ENCODE measurements at places on chromosomes 12 and 14.

GRCh38 chr14:95413289-95414215 is 93.8 kb upstream of the CLMN start:
- DNase-seq, result no peak

- no peak for DNase-seq
Measured at GRCh38 chr12:80559766-80560165, 115.7 kb downstream of the PTPRQ start.

DNA sequence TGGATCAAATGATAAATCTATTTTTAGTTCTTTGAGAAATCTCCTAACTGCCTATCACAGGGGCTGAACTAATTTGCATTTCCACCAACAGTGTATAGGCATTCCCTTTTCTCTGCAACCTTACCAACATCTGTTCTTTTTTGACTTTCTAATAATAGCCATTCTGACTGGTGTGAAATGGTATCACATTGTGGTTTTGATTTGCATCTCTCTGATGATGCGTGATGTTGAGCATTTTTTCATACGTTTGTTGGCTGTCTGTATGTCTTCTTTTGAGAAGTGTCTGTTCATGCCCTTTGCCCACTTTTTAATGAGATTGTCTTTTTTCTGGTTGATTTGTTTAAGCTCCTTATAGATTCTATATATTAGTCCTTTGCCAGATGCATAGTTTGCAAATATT is 67.1 kb downstream of the IFNG-AS1 start:
- no peak for DNase-seq

- DNase-seq, result no peak
Measured at GRCh38 chr12:121925358-121925695, 6.9 kb downstream of the CFAP251 start.
